ENCODE measurements at places on chromosomes 2 and 18. TPM values are rescaled to one million over a fixed set of nuclear protein-coding genes. Genes with fewer than 3 reads are reported as not detected.
A peak's percentile ranks its signal among the peaks of the same experiment; 100 is the strongest.

Gene FTCDNL1
- 0.55 TPM for polyA plus RNA-seq

Gene HOXD1
- polyA plus RNA-seq = not detected

Gene CHST9
- polyA plus RNA-seq = not detected

Gene AOX1
- polyA plus RNA-seq = 0.18 TPM

Gene MAP3K19
- 0.46 TPM for polyA plus RNA-seq

Gene CCL20
- 0.31 TPM for polyA plus RNA-seq

Gene SCG2
- 0.12 TPM for polyA plus RNA-seq

Gene CABYR
- polyA plus RNA-seq = 4.2 TPM

Gene FBXO36
- polyA plus RNA-seq = 0.42 TPM

Gene FAM237A
- not detected for polyA plus RNA-seq

Gene LBH
- polyA plus RNA-seq = 158 TPM

Gene CD226
- 0.98 TPM for polyA plus RNA-seq

Gene TTR
- polyA plus RNA-seq = not detected

Gene BCL11A
- polyA plus RNA-seq = 81.8 TPM

Gene AGBL5
- polyA plus RNA-seq = 10.0 TPM

- no peak for DNase-seq
These were observed 91.1 kb downstream of the RBMS1 start for GRCh38 chr2:160402501-160402900.

DNA sequence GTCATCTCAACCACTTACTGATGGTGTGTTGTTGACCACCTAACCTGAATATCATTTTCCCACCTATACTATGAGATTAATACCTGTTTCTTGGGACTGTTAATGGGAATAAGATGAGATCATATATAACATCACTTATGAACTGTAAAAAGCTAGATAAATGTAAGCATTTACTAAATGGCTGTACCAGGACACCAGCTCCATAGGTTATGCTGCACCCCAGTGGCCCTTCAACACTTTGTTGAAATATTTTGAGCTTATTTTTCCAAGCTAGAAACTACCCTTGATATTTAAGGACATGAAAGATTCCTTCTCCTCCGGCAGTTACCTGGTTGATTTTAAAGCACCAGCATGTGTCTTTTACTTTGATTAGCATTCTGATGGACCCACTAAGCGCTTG is 138.0 kb upstream of the CDCA7 start:
- DNase-seq = no peak

DNA sequence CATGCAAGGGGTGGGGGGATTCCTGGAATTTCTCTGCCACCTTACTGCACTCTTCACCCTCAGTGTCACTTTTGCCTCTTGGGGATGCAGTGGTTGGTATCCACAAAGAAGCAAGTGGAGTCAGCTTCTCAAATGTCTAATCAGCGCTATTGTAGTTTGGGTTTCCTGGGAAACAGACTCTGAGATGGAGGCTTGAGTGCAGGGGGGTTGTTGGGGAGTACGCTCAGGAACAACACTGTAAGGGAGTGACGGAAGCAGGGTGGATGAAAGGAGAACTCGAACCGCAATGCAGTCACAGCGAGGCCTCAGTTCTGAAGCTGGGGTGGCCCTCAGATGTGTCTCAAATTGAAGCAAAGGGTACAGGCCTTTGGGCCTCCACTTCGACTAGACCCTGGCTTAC is 73.6 kb upstream of the EPC2 start:
- no peak for DNase-seq

- DNase-seq = no peak
These were observed 101.6 kb upstream of the FAM136A start for GRCh38 chr2:70403267-70404053.

DNA sequence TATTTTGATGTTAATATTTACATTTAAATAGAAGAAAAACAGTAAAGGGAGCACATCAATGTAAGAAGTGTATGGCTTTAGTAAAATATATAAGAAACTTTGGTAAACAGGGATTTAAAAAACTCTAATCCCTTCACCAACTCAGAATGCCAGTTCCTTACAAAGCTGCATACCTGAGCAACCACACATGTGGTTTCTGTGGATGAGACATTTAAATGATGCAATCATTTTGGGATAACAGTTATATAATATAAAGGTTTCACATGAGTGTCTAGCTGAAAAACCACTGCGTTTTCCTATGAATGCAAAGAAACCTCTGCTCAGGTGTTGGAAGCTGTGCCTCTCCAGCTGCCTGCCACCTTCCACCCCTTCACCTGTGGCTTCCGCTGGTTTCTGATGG is 209.1 kb upstream of the REV1 start:
- DNase-seq = no peak

- DNase-seq = no peak
These were observed 45.4 kb downstream of the RABL2A start for GRCh38 chr2:113672326-113672932.

- no peak for DNase-seq
These were observed 20.9 kb downstream of the MTERF4 start for GRCh38 chr2:241081190-241081642.

DNA sequence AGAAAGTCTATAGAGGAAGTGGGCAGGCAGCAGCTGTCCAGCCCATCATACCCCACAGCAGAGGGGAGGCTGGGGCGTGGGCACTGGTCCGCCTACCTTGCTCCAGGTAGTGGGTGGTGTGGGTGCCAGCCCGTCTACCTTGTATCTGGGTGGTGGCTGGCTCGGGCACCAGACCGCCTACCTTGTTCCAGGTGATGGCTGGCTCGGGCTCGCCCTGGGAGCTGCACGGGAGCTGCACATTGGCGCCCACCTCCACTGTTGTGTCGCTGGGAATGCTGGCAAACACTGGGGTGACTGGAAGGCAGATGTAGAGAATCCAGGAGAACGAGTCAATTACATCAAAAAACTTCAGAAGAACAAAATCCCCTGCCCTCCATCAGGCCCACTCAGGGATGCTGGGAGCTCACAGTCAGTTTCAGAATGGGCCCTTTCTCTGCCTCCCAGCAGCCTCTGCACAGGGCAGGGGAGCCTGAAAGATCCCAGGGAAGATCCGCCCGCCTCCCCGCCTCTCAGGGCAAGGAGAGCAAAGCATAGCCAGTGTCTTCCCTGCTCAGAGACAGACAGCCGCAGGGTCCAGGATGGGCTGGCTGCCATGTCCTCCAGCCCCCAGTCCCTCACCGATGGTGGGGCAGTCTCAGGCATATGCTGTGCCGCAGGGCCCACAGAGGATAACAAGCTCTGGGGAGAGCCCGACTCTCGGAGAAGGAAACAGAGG is 82.3 kb downstream of the PXDN start:
- no peak for DNase-seq

GRCh38 chr2:189157456-189157855 is 22.1 kb downstream of the COL5A2 start:
- DNase-seq = no peak

DNA sequence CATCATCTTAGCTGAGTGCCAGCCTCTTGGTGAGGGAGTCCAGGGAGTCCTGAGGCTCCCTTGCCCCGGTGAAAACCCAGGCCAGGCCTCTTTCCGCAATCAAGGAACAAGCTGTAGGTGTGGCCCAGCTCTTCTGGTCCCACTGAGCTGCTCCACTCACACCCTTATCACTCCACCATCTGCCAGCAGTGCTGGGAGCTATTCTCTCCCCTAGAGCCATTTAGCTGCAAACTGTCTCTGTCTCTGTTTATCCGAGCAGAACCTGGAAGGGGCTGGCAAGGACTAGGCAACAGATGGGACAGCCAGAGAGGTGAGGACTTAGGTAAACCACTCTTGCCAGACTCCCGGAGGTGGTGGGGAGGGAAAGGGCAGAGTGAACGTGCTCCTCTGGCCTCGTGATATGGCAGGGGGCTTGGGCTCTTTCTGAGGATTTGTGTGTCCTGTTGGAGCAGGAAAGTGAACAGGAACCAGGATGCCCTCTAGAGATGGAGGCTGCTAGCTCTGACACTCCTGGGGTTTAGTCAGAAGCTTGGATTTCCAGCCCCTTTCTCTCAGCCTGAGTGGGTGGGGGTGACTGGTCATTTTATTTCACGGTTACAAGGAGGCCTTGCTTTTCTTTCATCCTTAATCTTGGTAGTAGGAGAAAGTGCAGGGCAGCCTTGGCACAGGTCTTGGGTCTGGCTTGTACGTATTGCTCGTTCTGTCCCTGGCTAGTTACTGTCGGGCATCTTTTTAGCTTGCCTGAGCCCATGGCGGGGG is 19.6 kb downstream of the B3GNT2 start:
- no peak for DNase-seq

- DNase-seq = no peak
These were observed 6.1 kb downstream of the NCAPH start for GRCh38 chr2:96341641-96342040.

DNA sequence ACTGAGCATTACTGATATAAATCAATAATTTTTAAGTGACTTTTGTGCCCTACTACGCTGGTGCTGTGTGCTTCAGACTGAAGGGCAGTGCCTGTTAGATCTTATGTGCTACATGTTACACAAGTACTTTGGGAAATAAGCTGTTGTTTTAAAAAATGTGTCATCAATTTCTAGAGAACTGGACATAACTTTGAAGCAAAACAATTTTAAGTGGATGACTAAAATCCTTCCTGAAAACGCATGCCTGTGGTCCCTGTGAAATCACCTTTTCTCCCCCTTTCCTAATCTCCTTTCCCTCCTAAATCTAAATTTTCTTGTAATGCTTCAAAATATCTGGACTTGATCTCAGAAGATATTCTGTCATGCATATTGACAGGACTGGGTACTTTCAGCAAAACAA is 7.1 kb upstream of the IL1RL1 start:
- DNase-seq = no peak

GRCh38 chr2:88654714-88655113 is 27.4 kb upstream of the EIF2AK3 start:
- DNase-seq = no peak

DNA sequence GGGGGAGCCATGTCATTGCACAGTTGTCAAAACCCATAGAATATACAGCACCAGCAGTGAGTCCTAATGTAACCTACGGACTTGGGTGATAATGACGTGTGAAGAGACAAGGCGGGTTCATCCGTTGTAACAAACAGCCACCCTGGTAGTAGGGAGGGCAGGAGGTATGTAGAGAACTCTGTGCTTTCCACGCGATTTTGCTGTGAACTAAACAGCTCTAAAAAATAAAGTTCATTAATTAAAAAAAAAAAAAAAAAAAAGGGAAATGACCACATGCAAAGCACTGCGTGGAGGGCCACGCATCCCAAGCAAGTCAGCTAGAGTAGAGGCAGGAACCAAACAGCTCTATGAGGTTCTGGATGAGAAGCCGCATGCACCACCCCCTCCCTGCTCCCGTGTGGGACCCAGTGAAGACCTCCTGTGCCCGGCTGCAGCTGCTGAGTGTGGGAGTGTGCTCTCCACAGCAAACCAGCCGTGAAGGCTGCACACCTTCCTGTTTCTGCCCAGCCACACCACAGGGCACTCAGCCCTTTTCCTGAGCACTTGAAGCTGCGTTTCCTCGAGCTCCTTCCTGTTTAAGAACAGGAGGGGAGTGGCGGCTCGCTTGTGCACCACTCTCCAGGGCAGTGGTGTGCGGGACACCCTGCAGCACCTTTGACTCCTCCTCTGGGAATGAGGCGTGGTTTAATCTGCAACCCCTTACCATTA is 65.6 kb downstream of the ODC1 start:
- DNase-seq = peak; percentile 82

DNA sequence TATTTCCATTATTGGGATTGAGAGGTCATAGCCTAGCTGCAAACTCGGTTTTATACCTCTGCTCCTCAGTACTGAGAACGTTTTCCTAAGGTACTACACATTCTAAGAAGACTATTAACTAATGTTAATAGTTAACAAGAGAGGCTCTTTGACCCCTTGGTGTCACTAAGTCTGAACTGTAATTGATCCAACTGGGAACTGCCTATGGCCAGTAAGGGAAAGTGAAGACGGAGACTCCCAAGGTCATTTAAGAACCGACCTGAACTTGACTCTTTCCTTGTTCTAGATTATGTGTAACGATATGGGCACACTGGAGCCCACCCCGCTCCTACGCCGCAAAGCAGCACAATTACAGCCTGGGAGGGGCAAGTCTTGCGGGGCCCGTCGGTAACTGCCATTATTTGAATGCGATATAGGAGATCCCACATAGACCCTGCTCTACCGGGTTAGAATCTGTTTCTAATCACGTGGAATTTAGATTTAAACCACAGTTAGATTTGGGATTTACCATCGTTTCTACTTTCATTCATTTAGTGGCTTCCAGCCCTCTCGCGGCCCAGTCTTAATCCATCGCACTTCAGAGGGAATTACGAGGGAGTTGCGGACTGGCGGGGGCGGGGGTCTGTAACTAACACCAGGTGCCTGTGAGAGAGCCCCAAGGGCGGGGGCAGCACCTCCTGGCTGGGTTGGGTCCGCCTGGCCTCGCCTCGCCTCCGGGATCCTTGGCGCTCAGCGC is 84.1 kb upstream of the EPB41L3 start:
- DNase-seq = no peak

- DNase-seq = no peak
These were observed at the start of gene IL1RN for GRCh38 chr2:113126845-113127645. Gene IL1RN, plus strand, starts transcription at chr2:113127598. Its CDS starts 27 bp downstream, at chr2:113127625.

- DNase-seq = no peak
These were observed 26.5 kb downstream of the AQP12B start for GRCh38 chr2:240655931-240656886.

- no peak for DNase-seq
These were observed 29.0 kb upstream of the CATIP start for GRCh38 chr2:218327451-218328210.

GRCh38 chr2:37670378-37671008 is 949 bp downstream of the CDC42EP3 start:
- no peak for DNase-seq

DNA sequence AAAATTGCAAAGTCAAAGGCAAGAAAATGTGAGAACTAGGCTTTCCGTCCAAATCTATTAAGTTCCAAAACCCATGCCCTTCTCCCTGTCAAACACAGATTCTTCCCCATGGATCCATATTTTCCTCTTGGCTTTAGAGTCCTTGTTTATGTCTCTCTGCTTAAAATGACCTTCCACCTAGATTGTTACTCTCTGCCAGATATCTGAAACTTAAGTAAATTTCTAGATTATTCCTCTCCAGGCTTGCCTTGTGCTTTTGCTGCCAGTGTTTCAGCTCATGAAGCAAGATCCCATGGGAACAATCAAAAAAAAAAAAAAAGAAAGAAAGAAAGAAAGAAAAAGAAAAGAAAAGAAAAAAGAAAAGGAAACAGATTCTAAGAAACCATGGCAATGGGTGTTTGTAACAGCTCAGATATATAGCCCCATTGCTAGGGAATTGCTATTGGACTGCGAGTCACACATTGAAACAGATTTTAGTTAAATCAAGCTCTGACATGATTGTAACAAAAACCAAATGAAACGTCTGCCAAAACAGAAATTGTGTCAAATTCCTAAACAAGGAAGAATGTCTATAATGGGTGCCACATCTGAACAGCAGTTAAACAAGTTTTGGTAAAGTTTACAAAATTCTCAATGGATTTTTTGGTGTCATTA is 660.7 kb upstream of the CNTNAP5 start:
- no peak for DNase-seq

- DNase-seq = no peak
These were observed 195.5 kb upstream of the CTAGE1 start for GRCh38 chr18:22613058-22613690.

DNA sequence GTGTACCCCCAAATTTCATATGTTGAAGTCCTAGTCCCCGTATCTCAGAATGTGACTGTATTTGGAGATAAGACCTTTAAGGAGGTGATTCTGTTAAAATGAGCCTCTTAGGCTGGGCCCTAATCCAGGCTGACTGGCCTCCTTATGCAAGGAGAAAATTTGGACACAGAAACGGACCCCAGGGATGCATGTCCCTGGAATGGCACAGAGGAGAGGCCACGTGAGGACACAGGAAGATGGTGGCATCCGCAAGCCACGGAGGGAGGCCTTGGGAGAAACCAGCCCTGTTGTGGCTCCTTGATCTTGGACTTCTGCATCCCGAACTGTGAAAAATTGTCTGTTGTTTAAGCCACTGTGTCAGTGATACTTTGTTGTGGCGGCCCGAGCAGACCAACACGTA is 150.7 kb downstream of the COL4A4 start:
- no peak for DNase-seq

- no peak for DNase-seq
These were observed 84.2 kb downstream of the NCKAP5 start for GRCh38 chr2:133484106-133484505.
